ENCODE measurements at places on chromosomes 16 and 17. TPM values are rescaled to one million over a fixed set of nuclear protein-coding genes. Genes with fewer than 3 reads are reported as not detected.
A peak's percentile ranks its signal among the peaks of the same experiment; 100 is the strongest.

The ODAD4 gene
- 2.1 TPM for total RNA-seq

- no peak overlapping the region for H3K4me3 ChIP-seq
- no peaks in the 10 kb centered on the region for H3K27me3 ChIP-seq
- DNase-seq: no peak
- H3K36me3 ChIP-seq: no peaks in the 10 kb centered on the region
- H3K27ac ChIP-seq: no peak overlapping the region
- no peaks in the 10 kb centered on the region for H3K4me1 ChIP-seq
Measured at GRCh38 chr17:56424543-56425044, 168.9 kb upstream of the NOG start.

DNA sequence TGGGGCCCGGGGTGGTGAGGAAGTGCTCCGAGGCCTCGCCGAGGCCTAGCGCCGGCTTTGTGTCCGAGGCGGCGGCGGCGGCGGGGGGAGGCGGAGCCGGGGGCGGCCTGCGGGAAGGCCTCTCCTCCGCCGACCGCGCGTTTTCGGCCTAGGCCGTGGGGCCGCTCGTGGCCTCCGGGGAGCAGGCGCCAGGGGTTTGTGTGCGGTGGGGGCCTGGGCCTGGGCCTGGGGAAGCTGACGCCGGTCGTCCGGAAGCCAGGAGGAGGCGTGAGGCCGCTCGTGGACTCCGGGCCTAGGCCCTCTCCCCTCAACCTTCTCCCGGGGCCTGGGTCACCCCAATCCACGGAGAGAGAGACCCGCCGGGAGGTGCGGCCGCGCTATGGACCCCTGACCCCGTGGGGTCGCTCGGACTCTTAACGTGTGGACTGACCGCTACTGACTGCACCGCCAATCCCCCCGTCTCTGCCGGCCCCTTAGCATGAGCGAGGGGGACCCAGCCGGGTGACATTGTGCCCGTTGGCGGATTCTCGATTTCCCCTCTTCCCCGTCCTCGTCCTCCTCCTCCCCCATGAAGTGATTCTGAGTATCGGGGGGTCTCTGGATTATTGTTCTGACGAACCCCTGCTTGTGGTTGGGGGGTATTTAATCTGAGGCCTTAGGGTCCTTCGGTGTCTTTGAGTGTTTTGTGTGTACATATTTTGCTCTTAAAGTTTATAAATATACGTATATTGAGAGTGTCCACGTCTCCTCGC, 660 bp downstream of the RBBP6 start:
- H3K27ac ChIP-seq: peak overlapping the region; percentile 29
- peaks cover 15% of the 10 kb centered on the region for H3K36me3 ChIP-seq
- peak overlapping the region; percentile 98 for H3K4me3 ChIP-seq
- H3K27me3 ChIP-seq: no peaks in the 10 kb centered on the region

DNA sequence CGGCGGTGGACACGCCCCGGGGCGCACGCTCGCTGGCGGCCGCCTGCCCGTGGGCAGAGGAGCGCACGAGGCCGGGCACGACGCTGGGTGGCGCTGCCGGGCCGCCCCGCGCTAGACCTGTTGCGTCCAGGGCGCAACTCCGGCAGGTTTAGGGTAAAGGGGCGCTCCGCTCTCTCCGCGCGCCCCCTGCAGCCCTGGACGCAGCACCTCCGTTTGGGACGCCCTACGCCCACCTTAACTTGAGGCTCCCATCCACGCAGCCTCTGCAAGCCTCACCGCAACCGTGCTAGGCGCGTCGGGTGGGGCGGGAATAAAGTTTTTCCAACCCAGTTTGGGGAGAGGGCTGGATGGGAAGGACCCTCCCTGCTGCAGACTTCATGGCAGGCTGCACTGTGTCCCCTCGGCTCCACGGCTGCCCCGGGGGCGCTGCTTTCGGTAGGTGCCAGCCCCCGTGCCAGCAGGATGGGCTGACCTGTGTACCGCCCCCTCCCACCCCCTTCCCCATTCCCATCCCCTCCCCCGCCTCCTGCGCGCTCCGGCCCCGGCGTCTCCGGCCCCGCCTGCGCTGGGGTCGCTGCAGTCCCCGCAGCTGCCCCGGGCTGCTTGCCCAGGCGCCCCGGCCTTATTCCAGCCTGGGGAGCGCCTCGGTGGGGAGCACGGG, at the start of gene SYT17:
SYT17 (plus strand) TSS at position 531 of the 661 bp plus-strand sequence. CDS start 407 bp downstream, outside the sequence.
- H3K4me3 ChIP-seq: peak within 1 kb of the TSS; percentile 75
- no peaks in the 10 kb centered on the region for H3K36me3 ChIP-seq
- no peaks in the 10 kb centered on the region for H3K4me1 ChIP-seq
- no peak within 1 kb of the TSS for H3K27ac ChIP-seq
- H3K27me3 ChIP-seq: peaks cover 6% of the 10 kb centered on the region

DNA sequence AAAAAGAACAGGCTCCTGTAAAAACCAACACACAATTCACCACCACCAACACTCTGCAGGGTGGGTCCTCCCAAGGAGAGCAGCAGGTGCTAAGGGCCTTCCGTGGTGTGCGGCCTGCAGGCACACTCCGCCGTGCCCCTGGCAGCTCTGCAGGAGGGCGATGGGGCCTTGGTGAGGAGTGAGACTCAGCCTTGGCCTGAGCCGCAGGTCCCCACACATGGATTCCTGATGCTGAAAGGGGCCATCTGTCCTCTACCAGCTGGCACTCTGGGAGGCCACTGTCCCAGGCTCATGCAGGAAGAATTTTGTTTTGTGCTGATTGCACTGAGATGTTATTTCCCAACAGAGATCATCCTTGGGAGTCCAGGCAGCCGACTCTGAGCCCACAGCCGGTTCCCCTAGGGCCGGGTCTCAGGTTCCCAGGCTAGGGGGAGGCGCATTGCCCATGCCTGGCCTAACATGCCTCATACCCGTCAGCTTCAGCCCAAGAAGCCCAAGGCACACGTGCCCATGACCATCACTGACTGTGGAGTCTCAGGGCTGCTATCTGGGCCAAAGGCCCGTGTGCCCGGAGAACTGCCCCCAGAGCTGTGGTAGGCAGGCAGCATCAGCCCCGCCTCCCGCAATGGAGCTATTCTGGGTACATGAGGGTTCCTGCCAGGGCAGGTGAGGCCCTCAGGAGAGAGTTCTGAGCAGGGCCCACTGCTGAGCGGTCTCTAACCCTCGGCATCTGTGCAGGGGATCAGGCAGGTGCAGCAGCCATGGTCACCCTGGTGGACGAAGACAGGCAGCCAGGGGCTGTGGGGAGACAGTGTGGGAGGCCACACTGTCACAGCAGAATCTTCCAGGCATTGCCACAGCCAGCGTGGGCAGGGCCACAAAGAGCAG, 97.9 kb upstream of the ZNF469 start:
- no peak overlapping the region for H3K4me3 ChIP-seq
- H3K27ac ChIP-seq: no peak overlapping the region
- peaks cover 11% of the 10 kb centered on the region for H3K36me3 ChIP-seq
